ENCODE measurements at places on chromosomes 2 and 18. TPM values are rescaled to one million over a fixed set of nuclear protein-coding genes. Genes with fewer than 3 reads are reported as not detected.
A peak's percentile ranks its signal among the peaks of the same experiment; 100 is the strongest.

GRCh38 chr2:219460424-219460926 lies 25.8 kb downstream of the SPEG start:
- peak; percentile 99 for DNase-seq

MTHFD2 gene
- total RNA-seq = 261 TPM

TUBA3D gene
- not detected for total RNA-seq

RNU2-63P gene
- total RNA-seq = not detected

SERPINB5 gene
- not detected for total RNA-seq

- peak; percentile 66 for DNase-seq
Measured at GRCh38 chr2:45166229-45166890, 157.1 kb upstream of the SIX2 start.

GRCh38 chr18:69490813-69491212 lies 90.1 kb downstream of the DOK6 start:
- DNase-seq = no peak

DNA sequence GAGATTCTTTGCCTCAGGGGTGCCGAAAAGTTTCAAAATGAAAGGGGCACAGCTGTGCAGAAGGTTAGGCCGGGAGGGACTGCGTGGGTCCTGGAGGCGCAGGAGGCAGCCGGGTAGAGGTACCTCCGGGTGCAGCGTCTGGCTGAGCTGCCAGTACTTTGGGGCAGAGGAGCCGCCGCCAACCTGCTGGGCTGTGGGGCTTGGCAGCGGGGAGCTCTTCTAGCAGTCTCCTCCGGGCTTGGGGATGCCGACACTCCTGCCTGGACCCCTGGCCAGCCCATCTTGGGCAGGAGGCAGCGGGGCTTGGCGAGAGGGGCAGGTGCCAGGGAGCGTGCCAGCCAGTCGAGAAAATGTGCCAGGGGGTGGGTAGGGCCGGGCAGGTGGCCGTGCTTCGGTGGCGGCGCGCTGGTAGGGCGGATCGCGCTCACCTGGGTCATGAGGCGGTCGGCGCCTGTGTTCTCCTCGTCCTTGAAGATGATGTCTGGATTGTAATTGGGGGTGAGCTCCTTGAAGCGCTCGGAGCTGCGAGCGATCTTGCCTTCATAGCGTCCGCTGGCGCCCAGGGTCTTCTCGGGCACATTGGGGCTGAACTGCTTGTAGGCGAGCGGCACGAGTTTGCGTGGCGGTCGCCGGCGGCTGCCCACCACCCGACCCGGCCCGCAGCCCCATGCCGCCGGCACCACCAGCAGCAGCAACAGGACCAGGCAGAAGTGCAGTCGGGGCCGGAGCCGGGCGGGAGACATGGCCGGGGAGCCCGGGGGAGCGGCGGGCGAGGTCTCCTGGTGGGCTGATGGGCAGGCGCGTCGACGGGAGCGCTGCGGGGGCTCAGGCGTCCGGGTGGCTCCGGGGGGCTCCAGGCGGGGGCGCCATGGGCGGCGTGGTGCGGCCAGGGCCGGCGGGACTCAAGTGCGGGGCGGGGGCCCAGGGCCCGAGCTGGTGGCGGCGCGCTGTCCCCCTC lies 717 bp downstream of the IHH start:
- peak; percentile 89 for DNase-seq

GRCh38 chr2:217741381-217741955 lies 261.3 kb downstream of the TNS1 start:
- no peak for DNase-seq

GRCh38 chr2:64649013-64649484 lies 4.7 kb downstream of the SERTAD2 start:
- no peak for DNase-seq

- DNase-seq = no peak
Measured at GRCh38 chr2:18763338-18763737, 174.0 kb upstream of the NT5C1B start.

PRR30 gene
- not detected for total RNA-seq

DNA sequence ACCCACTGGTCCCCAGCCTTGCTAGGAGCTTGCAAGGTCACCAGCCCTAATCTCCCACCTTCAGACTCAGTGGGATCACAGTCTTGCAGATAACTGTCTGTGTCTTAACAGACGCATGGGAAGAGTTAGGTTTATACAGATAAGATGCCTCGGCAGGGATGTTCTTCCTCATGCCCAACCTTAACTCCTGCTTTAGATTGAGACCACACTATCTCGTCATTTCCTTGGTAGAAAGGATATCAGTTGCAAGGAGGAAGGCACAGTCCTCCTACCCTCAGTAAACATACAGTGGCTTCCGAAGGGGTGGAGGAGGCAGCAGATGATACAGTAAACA lies 7.2 kb downstream of the NT5DC4 start:
- DNase-seq = no peak

DNA sequence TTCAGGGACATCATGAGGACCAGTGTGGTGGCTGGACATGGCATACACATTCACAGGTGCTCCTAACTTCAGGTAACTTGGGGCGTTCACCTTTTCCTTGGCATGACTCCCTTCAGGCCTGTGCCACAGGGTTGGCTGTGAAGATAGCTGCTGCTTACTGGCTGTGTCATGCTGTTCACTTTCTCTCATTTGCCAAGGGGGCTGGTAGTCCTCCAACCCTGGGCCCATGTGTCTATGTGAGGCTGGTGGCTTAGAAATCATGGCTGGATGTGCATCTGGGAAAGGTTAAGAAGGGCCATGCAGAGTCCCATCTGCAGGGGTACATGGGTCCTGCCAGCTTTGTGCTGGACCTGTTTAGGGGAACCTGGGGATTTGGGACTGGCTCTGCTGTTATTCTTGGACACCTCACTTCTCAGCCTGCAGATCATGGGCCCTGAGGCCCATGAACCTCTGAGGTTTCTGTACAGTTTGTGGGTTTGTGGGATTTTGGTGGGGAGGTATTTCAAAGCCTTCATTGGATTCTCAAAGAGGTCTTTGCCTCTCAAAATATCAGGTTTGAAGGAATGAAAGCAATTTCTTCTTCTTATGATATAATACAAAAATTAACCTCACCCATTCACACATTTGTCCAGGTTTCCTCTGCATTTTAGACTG lies 62.9 kb downstream of the FHOD3 start:
- DNase-seq = no peak

- DNase-seq = no peak
Measured at GRCh38 chr2:112187805-112188596, 49.8 kb downstream of the FBLN7 start.

DNA sequence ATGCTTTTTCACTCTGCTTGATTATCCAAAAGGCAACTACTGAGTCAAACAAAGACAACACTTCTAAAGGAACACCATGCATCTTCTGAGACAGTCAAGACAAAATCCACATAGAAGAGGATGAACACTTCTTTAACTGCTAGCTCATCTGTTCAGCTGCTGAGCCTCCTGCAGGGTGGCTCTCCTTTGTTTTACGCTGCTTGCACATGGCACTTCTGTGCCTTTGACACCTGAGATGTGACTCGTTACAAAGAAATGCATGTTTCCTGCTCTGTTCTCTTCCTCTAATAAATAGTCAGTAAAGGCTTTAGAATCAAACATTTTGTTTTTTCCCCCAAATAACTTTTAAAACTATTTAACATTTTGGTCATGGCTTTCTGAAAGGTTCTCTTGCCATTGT lies 1129.4 kb downstream of the TDRD15 start:
- no peak for DNase-seq

LYG2 gene
- not detected for total RNA-seq

DNA sequence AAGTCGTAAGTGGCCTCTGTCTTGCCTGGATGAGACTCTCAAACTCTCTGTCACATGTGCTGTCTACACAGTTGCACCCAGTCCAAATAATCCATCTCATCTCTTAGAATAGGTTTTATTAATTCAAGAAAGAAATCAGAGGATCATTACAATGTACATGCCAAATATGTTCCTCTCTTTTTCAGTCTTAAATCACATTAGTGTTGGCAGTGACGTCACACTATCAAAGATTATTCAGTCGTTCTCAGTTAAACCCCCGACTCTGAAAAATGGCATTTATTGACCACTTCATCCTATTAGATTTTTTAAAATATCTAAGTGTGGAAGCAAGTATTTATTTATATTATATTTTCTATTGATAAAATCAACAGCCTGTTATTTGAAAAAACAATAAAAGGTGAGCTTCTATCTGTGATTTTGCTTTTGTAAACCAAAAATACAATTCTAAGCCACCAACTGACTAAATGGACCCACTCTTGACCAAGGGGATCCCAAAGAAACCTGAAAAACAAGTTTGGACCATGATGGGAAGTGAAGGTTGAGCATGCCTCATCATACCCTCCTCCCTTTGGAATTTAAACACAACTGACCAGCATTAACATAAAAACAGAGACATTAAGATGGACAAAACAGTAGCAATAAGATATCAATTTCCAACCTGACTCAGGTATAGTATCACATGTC lies 1894.4 kb upstream of the LRRTM1 start:
- no peak for DNase-seq

MRO gene
- total RNA-seq = 1.8 TPM

All from osteoblast (primary cell).